MCF 10A (cell line): ENCODE measurements at places on chromosomes 6 and 20.

- no peak for DNase-seq
Measured at GRCh38 chr6:87261534-87261933, 60.9 kb upstream of the SMIM8 start.

- DNase-seq, result peak; percentile 41
Measured at GRCh38 chr20:61253264-61253639, 1.2 kb downstream of the CDH4 start.

DNA sequence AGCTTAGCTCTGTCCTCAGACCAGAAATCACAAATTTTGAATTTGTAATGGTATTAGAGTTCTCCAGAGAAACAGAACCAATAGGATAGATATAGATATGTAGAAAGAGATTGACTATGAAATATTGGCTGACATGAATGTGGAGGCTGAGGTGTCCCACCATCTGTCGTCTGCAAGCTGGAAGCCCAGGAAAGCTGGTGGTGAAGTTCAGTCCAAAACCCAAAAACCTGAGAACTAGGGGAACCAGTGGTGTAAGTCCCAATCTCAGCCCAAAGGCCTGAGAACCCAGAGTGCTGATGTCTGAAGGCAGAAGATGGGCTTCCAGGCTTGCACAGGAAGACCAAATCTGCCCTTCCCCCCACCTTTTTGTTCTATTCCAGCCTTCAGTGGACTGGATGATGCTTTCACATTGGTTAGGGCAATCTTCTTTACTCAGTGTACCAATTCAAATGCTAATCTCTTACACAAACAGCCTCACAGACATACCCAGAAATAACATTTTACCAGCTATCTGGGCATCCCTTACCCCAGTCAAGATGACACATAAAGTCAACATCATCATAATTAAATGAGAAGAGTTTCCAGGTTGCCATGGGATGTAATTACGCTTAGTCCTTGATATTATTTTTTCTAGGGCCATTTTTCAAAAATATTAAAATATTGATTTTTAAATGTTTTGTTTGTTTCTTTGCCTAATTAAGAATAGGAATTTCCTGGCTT lies 570.8 kb downstream of the UTRN start:
- DNase-seq, result no peak

DNA sequence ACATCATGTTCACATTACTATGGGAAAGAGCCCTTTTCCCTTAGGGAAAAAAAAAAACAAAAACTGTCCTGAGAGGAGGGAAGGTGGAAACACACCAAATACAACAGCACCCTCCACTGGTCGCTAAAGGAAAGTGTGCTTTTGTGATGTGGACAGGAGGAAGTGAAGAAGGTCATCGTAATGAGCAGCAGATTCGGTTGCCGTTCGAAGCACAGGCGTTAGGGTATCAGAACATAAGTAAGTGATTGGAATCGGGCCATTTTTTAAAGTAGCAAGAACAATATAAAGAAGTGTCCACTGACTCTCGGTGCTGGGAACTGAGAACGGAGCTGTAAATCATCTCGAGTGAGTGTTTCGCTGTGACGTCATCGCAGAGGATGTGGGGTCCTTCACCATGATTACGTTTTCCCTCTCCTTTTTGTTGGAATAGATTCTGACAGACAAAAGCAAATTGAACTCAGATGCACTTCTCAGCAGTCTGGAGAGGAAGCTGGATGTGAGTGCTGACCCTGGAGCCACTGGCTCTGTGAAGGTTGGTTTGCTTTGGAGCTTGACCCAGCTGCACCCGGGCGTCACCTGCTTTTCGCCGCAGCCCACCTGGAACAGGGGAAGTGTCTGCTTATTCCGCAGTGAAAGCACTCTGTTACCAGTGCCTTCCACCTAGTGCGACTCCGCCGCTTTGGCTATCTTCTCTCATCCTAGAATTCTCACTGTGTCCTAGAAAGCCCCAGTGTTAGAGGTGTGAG lies 203.6 kb upstream of the GMDS start:
- DNase-seq, result peak; percentile 82

- DNase-seq, result peak; percentile 78
Measured at GRCh38 chr20:35901678-35902544, 52.4 kb downstream of the SCAND1 start.

- DNase-seq, result no peak
Measured at GRCh38 chr20:1286267-1287024, 20.4 kb downstream of the SNPH start.

- DNase-seq, result no peak
Measured at GRCh38 chr20:51184289-51184688, 161.4 kb upstream of the KCNG1 start.

DNA sequence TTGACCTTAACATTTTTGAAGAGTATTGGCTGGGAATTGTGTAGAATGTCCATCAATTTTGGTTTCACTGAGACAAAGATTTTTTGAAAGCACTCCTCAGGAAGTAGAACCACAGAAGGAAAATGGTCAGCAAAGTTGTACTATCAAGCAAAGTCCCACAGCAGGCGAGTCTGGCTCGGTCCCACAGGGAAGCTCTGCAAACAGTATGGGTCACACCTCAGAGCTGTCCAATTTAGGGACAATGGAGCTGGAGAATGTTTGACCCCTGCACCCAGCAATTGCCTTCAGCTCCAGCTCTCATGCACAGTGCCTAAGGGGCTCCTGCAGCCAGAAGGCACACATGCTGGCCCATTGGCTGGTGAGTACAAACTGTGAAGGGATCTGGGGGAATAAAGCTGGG lies 147.0 kb downstream of the MAFB start:
- no peak for DNase-seq

DNA sequence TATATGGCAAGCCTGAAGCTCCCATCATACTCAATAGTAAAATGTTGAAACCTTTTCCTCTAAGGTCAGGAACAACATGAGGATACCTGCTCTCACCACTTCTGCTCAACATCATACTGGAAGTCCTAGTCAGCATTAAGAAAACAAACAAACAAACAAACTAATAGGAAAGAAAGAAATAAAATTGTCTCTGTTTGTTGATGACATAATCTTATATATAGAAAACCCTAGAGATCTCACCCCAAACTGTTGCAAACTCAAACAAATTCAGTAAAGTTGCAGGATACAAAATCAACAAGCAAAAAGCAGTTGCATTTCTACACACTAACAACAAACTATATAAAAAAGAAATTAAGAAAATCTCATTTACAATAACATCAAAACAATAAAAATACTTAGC lies 20.5 kb downstream of the TTLL2 start:
- DNase-seq, result no peak

DNA sequence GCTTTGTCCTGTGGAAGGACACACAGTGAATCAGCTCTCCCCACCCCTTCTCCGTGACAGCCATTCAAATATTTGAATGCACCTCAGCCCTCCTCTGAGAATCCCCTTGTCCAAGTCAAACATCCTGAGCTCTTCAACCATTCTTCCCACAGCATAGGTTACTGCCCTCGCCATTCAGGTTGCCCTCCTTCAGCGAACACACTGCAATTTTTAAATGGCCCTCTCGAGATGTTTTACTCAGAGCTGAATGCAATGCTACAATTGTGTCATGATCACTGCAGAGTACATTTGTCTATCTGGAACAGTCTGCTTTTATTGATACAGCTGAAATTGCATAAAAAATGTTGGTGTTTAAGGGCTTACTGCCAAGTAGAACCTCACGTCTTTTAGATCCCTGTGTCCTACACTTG lies 48.9 kb downstream of the SLC2A12 start:
- no peak for DNase-seq

DNA sequence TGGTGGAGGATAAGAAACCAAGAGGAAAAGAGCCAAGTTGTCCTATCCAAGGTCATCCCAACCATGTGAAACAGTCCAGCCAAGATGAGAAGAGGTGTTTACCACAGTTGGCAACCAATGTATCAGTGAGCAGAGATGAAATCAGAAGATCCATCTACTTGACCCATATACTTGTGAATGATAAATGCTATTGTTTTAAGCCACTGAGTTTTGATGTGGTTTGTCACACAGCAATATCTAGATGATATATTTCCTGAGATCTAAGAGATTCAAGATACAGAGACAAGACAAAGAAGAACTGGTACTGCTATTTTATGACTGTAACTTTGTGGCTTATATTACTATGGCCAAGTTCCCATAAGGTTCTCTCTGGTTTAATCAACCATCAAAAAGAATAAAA lies 721.2 kb downstream of the MAFB start:
- no peak for DNase-seq

GRCh38 chr6:19921786-19922185 lies 84.6 kb downstream of the ID4 start:
- no peak for DNase-seq

GRCh38 chr6:134626589-134626988 lies 308.7 kb upstream of the SGK1 start:
- no peak for DNase-seq

DNA sequence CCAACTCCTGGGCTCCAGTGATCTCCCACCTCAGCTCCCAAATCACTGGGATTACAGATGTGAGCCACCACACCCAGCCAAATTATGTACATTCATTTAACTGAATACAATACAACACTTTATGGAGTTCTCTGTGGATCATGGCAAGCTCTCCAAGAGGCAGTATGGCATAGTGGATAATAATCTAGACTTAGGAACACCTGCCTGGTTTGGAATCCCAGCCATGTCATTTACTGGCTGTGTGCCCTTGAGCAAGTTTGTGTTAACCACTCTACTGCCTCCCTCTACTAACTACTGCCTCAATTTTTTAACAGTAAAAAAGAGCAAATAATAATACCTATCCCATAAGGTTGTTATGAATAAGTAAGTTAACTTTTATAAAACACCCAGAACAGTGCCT lies 1.9 kb upstream of the ETV7 start:
- no peak for DNase-seq

DNA sequence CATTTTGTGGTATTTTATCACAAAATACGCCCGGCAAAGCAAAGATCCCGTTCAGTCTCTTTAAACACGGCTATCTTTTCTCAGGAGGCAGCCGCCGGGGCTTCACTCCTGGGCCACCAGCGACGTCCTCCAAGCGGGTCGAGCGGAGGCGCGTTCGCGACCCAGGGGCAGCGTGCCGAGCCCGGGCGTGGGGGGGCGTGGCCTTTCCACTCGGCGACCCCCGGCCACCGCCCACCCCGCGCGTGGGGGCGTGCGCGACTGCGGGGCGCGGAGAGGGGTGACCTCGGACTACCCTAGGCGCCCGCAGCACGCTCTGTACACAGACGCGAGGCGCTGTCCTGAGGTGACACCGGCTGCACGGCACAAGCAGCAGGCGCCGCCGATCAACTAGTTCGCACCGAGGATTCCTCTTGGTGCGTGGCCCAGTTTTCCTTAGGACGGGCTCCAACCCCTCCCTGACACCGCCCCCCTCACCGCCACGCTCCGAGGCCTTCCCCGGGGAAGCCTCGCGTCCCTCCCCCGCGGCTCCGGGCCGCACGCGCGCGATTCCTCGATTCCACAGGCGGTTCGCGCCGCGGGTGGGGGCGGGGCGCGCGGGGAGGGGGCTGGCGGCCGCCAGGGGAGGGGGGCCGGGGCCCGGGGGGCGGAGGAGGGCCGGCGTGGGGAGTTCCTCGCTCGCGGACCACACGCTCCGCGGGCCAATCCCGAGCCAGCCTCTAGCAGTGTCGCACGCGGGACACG lies 1.1 kb upstream of the JARID2 start:
- peak; percentile 70 for DNase-seq

DNA sequence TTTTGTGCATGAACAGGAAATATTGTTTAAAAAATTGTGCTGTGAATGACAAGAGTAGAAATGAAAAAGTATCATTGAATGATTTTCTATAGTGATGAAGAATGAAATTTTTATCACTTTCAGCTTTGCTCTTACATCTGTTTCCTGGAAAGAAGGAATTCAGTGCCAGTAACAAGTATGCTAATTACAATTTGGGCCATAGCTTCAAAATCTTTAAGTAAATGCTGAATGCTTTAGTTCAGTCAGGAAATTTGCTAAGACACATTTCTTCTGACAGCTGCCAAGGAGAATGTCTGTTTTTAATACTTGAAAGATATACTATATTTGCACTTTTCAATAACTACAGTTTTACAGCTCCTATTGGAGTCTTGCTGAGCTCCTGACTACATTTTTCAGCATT lies 203.7 kb upstream of the RSPO3 start:
- no peak for DNase-seq

- DNase-seq, result no peak
Measured at GRCh38 chr6:101824551-101825345, 431.2 kb downstream of the GRIK2 start.

GRCh38 chr6:11971154-11971553 lies 41.0 kb upstream of the HIVEP1 start:
- no peak for DNase-seq

DNA sequence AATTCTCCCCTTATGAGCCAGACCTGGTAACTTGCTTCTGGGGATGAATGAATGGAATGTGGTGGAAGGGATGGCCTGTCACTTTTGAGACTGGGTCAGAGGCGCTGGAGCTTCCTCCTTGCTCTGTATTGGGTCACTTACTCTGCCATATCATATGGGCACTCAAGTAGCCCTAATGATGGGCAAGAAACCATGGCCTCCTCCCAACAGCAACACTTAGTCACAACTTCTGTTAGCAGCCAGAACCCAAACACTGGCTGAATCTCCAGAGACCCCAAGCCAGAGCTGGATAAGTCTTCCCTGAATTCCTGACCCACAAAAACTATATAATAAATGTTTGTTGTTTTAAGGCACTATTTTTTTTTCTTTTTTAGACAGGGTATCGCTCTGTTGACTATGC lies 5.5 kb downstream of the E2F1 start:
- no peak for DNase-seq

GRCh38 chr6:23016696-23017095 lies 447.3 kb downstream of the HDGFL1 start:
- DNase-seq, result no peak

DNA sequence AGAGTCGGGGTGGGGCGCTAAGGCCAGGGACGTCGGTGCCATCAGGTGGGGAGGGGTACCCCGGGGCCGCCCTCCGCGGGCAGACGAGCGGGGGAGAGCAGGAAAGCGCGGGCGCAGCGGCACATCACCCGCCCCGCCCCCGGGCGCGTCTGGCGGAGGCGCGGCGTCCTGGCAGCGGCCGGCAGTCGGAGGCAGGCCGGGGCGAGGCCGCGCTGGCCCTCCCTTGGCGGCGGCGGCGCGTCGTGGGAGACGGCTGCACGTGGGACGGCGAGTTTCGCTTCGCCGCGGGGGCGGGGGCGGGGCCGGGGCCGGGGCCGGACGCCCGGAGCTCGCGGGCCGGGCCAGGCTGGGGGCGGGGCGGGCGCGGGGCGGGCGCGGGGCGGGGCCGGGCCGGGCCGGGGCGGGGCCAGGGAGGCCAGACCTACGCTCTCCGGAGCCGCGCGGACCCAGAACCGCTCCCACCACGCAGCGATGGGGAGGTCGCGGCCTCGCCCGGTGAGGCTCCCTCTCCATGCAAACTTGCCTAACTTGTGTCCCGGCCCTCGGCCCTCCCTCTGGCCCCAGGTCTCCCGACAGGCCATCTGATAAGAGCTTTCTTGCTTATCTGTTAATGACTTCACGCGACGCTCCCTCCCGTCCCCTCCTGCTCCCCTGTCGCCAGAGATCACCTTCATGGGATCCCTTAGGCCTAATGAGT lies 12.5 kb downstream of the ITPR3 start:
- DNase-seq, result peak; percentile 73

GRCh38 chr20:3014662-3015061 lies 28.8 kb upstream of the GNRH2 start:
- peak; percentile 0 for DNase-seq

DNA sequence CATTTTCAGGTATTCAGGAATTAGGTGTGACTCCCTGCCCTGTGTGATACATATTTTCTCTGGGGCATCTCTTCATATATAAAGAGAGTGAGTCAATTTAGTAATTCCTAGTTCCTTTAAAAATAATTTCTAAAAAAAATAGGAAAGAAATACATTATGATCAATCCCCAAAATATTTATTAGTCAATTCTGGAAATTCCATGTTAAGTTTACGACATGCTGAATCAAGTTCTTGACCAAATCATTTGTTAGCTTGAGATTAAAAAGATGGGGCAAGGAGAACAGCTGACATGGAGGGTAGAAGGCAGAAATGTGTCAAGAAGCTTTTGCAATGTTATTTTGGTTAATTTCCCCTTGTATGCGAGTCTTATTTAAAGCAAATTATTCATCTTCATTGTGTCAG lies 22.7 kb upstream of the PRDM1 start:
- peak; percentile 18 for DNase-seq
